Astrocyte of the hippocampus (primary cell): ENCODE measurements at places on chromosomes 2 and 18.

DNA sequence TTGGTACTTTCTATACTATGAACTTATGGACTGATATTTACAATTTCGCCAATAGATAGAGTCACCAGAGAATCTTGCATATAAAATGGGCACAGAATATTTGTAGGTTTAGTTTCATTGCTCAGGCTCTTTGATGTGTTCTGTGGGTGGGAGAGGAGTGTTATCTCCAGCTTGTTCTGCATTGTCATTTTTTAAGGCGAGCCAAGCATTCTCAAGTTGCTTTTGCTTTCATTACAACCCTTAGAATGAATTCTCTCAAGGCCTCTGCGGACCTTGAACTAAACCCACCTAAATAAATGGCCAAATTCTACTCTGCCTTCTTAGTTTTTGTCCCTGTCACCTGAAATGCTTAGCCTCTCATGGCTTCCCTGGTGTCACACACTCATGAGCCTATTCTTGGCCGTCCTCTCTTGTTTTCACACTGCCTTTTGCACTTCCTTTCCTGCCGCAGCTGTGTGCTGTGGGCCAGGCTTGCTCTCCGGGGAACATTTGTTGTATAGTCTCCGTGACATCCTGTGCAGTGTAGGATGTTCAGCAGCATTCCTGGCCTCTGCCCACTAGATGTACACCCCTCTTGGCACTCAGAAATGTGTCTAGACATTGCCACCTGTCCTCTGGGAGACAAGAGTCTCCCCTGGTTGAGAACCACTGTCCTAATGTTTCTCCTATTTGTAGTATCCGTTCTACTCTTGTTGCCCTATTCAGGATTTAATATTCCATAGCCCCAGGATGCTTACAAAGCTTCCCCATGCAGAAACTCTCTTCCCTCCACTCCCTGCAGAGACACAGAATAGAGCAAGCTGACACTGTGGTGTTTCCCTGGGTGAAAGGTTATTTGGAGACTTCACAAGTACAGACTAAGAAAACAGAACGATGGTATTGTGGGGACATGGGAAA lies 255.6 kb downstream of the PTPRM start:
- peak; percentile 17 for DNase-seq

- no peak for DNase-seq
These were observed 14.0 kb upstream of the YES1 start for GRCh38 chr18:825891-826585.

DNA sequence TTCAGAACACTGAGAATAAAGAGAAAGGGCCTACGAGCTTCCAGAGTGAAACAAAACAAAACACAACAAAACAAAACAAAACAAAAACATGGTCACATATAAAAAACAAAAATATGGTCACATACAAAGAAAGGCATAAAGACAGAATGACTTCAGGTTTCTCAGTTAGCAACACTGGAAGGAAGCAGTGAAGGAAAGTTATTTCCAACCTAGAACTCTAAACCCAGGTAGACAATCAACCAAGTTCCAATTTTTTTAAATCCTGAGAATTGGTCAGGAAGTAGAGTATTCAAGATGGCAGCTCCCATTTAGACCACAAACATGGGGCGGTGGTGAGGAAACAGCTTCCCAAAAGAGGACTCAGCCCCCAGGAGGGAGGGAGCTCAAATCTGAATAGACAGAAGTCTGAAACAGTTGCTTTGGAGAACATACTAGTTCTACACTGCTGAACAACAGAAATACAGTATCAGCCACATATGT lies 9.1 kb downstream of the DRC1 start:
- DNase-seq = no peak

GRCh38 chr2:222024932-222025880 lies 273.6 kb downstream of the PAX3 start:
- DNase-seq = peak; percentile 67

GRCh38 chr18:61827591-61827990 lies 65.2 kb downstream of the RNF152 start:
- DNase-seq = no peak
